ENCODE measurements at places on chromosomes 2 and 18. TPM values are rescaled to one million over a fixed set of nuclear protein-coding genes. Genes with fewer than 3 reads are reported as not detected.

The PRKCE gene
- 30.9 TPM for total RNA-seq

The CHST9 gene
- 0.23 TPM for total RNA-seq

GRCh38 chr2:167293172-167293781 is 405.0 kb downstream of the XIRP2 start:
- DNase-seq = peak; percentile 3

- no peak for DNase-seq
Observed at GRCh38 chr18:34632321-34632720, 77.8 kb upstream of the DTNA start.

All from H4 (cell line).